ENCODE measurements at places on chromosomes 5 and 9.

DNA sequence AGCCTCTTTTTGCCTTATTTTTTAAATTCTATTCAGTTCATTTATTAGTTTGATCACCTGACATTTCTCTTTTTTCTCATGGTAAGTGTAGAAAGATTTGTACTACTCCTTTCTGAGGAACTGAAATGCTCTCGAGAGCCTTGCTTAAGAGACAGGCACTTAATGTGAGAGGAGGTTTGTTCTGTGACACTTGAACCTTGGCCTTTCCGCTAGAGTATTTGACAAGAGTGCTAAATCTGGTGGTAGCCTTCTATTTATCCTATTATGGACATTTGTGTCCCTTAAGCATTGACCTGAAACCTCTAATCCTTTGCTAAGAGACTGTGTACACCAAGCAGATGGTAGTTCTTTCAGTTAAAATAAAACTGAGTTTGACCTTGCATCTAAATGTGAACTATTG is 805.0 kb upstream of the PTPRD start:
- DNase-seq, result no peak

DNA sequence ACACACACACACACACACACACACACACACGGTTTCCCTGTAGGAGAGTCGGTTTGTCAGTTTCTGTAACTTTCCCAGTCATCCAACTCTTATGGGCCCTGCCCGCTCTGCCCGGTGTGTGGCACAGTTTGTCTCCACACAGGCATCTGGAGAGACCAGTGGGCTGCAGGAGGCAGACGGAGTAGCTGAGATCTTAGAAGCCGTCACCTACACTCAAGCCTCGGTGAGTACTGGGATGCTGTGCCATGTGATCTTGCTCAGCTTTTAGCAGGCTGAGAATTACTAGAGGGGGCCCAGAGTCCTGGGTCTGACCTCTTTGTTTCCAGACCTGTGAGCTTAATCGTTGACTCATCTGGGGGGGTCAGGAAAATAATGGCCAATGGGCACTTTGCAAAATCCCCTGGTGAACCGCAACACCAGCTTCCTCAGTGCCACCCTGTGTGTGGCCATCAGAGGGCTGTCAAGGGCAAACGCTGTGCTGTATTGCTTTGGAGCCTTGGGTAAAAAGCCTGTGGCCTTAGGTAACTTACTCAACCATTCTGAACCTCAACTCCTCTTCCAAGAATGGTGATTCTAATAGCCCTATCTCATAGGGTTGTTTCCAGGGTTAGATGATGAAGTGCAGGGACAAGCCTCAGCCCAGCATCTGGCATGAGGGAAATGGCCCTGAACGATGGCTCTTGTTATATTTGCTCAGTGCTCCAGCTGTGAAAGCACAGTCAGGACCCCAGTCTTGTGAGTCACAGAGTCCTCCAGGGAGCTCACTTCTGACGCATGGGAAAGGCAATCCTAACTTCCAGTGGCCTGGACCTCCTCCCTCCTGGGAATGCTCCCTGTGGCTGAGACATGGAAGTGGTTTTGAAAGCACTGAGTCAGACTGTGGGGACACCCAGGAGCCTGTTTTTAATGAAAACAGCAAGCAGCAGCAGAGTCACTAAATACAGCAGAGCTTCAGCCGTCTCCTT is 45.6 kb downstream of the COL15A1 start:
- no peak for DNase-seq

DNA sequence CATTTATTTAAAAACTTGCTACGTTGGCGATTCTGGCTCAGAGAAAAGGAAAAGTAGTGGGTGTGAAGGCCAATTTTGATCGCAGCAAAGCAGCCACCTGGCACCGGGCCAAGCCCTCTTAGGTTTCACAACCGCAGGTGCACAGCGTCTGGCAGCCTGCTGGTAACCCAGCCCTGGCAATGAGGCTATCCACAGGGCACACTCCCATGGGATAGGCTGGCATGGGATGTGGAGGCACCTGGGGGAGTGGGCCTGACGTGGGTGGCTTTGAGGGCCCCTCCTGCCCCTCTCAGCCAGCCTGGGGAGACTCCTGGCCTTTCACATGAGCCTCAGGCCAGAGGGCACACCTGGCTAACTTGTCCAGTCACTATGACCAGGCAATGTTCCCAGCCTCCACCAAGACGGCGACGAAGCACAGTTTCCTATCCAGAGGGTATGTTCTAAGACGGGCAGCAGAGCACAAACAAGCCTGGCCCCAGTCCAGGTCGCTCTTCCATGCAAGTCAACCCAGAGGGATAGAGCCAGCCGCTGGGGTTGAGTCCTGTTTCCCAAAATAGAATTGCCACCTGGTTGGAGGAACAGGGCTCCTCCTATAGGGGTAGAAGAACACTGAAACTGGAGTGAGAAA is 19.0 kb downstream of the CMBL start:
- peak; percentile 99 for DNase-seq

GRCh38 chr5:126477294-126478117 is 54.3 kb downstream of the GRAMD2B start:
- no peak for DNase-seq

GRCh38 chr9:111474385-111474784 is 9.8 kb downstream of the ECPAS start:
- DNase-seq, result no peak

GRCh38 chr9:112252194-112252593 is 77.1 kb upstream of the SUSD1 start:
- no peak for DNase-seq

DNA sequence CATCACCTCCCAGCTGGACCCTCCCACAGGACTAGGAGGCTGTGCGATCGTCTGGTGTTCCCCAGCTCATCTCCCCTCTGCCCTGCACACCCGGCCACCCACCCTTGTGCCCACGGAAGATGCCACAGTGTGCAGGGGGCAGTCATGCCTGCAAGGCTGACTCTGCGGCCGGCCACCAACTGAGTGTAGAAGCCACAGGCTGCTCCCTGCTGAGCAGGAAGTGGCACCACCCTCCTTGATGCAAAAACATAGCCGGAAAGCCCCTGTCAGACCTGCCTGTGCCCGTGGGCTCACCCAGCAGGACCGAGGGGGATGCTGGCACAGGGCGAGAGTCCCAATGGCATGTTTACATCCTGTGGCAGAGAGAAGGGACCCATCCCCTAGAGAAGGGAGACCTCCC is 40.3 kb upstream of the SLC12A7 start:
- DNase-seq, result no peak

GRCh38 chr9:122816163-122816867 is 12.1 kb downstream of the PDCL start:
- no peak for DNase-seq

GRCh38 chr5:31556461-31556860 is 24.4 kb downstream of the C5orf22 start:
- DNase-seq, result no peak

- DNase-seq, result no peak
These were observed 39.1 kb downstream of the SH3RF2 start for GRCh38 chr5:145975361-145976066.

GRCh38 chr9:123377211-123377971 is 21.4 kb downstream of the CRB2 start:
- DNase-seq, result no peak

DNA sequence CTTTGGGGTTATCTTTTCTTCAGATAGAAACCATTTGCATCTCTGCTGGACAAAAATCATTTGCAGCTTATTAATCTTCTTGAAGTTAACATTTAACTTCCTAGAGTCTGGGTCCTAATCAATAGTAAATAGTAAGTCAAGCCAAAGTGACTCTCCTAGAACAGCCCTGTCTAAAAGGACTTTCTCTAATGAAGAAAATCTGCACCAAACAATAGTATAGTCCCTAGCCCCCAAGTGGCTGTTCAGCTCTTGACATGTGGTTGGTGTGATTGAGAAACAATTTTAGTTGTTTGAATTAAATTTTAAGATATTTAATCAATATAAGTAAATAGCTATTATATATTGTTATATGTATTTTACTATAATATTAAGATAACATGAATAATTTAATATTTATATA is 64.6 kb upstream of the SHB start:
- DNase-seq, result no peak

All from NCI-H446 (cell line).